Activated CD8-positive, alpha-beta T cell treated with anti-CD3 and anti-CD28 coated beads for 36 hours (primary cell): ENCODE measurements at places on chromosomes 12 and 14. TPM values are rescaled to one million over a fixed set of nuclear protein-coding genes. Genes with fewer than 3 reads are reported as not detected.

TMCC3 gene
- total RNA-seq = 0.25 TPM

C12orf50 gene
- not detected for total RNA-seq

ZNF385A gene
- total RNA-seq = 1.1 TPM

SLC6A15 gene
- total RNA-seq = not detected

NDUFA12 gene
- 128 TPM for total RNA-seq

CMA1 gene
- total RNA-seq = 0.34 TPM

- no peak overlapping the region for H3K4me3 ChIP-seq
- no peak overlapping the region for H3K27ac ChIP-seq
- no peaks in the 10 kb centered on the region for H3K36me3 ChIP-seq
Observed at GRCh38 chr12:40145896-40146295, 40.0 kb upstream of the SLC2A13 start.

- no peaks in the 10 kb centered on the region for H3K36me3 ChIP-seq
- peaks cover 10% of the 10 kb centered on the region for H3K4me1 ChIP-seq
- H3K4me3 ChIP-seq = peak overlapping the region; percentile 57
- no peak for DNase-seq
Observed at GRCh38 chr14:102927878-102928411, 5.5 kb downstream of the AMN start.

- no peaks in the 10 kb centered on the region for H3K36me3 ChIP-seq
- H3K27me3 ChIP-seq = peaks cover 39% of the 10 kb centered on the region
- no peak for DNase-seq
- no peak overlapping the region for H3K4me3 ChIP-seq
- H3K27ac ChIP-seq = no peak overlapping the region
Observed at GRCh38 chr14:79281244-79282152, 929.8 kb downstream of the DIO2 start.

- peaks cover 2% of the 10 kb centered on the region for H3K27me3 ChIP-seq
- H3K27ac ChIP-seq = no peak overlapping the region
- H3K4me3 ChIP-seq = no peak overlapping the region
- H3K36me3 ChIP-seq = no peaks in the 10 kb centered on the region
- no peak for DNase-seq
Observed at GRCh38 chr12:16074894-16075293, 163.8 kb downstream of the DERA start.

DNA sequence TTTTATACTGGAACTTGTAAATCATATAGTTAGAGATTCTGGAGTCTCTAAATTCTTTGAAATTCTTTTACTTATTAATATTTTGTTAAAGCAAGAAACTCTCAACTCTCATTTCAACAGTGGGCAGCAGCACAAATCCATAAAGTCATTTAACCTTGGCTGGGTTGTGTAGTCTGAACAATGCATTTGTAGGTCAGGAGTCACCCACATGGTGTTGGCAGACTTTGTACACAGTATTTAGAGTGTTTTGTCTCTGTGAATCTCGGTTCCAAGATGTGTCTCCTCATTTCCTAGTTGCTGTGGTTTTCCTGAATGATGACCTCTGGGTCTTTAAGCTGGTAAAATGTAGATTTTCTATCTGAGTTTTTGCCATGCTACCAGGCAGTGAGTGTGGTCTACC, 20.8 kb upstream of the STRAP start:
- no peaks in the 10 kb centered on the region for H3K36me3 ChIP-seq
- no peak overlapping the region for H3K4me3 ChIP-seq
- peaks cover 4% of the 10 kb centered on the region for H3K4me1 ChIP-seq
- H3K27ac ChIP-seq = no peak overlapping the region

DNA sequence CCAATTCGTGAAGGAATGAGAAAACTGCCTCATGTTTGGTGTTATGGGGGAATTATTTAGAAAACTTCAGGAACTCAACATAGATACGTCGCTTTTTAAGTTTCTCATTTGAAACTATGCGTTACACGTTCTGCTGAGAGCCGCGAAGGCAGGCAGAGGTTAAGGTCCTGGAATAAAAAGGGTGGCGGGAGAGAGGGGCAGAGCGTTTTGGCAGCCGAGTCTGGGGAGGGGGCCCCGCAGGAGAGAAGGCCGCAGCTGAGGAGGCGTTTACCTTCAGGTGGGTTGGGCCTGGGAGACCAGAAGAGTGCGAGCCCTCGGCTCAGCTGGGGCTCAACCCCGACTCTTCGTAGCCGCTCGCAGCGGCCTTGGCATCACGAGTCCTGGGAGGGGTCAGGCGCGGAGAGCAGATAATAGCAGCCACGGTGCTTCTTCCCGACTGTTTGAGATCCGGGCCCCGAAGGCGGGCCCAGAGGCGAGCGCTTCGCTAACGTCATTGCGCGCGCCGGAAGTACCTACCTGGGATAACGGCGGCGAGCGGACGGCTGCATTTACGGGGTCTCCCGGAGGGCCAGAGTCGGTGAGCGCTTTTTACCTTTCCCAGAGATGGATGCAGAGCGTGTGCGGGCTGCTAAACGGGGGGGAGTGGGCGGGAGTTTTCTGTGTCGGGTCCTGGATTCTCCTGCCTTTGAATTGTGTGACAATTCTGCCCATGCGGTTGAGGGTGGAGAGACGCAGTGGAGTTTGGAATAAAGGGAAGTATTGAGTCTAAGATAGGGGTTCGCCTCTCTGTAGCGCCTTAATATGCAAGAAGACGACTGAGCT, at the start of the genes PPHLN1 and ZCRB1:
Gene PPHLN1 (plus strand): TSS at position 515 of the 822 bp plus-strand sequence. CDS start 9,736 bp downstream, outside the sequence.
Gene ZCRB1 (minus strand): TSS at position 442 of the 822 bp plus-strand sequence. CDS start 1,992 bp downstream, outside the sequence.
- peak within 1 kb of the TSS; percentile 87 for H3K4me3 ChIP-seq
- H3K36me3 ChIP-seq = peaks cover 29% of the 10 kb centered on the region
- DNase-seq = peak; percentile 90
- H3K27ac ChIP-seq = peak within 1 kb of the TSS; percentile 95

DNA sequence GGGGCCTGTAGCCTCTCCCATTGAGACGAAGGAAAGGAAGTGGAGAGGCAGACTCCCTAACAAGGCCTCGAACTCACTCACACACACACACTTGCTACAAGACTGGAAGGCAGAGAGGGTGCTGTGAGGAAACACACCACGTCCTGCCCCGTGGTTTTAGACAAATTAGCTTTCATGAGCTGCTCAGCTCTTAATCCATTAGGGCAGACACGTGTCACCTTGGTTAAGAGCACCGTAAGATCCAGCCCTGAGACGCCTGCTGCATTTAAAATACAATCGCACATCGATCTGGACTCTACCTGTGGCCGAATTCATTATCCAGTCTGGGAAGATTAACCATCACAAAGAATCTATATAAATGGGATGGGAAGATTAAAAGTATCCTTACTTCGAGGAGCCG, 72.0 kb downstream of the RIMBP2 start:
- H3K4me1 ChIP-seq = no peaks in the 10 kb centered on the region
- no peaks in the 10 kb centered on the region for H3K36me3 ChIP-seq
- no peak overlapping the region for H3K4me3 ChIP-seq
- no peak overlapping the region for H3K27ac ChIP-seq
- H3K27me3 ChIP-seq = no peaks in the 10 kb centered on the region
- DNase-seq = no peak

GRCh38 chr12:7060353-7060954, at the start of gene C1S:
TSS of gene C1S (plus strand) at chr12:7060718. CDS start at chr12:7061913, 1,195 bp downstream.
- peaks cover 20% of the 10 kb centered on the region for H3K27me3 ChIP-seq
- no peak within 1 kb of the TSS for H3K27ac ChIP-seq
- H3K36me3 ChIP-seq = no peaks in the 10 kb centered on the region
- no peak for DNase-seq

GRCh38 chr12:124993626-124994436, at the start of gene BRI3BP:
TSS of gene BRI3BP (plus strand) at chr12:124993645. CDS start at chr12:124993791, 146 bp downstream.
- H3K4me3 ChIP-seq = peak within 1 kb of the TSS; percentile 88
- peaks cover 20% of the 10 kb centered on the region for H3K4me1 ChIP-seq
- peaks cover 10% of the 10 kb centered on the region for H3K36me3 ChIP-seq
- peak within 1 kb of the TSS; percentile 92 for H3K27ac ChIP-seq

DNA sequence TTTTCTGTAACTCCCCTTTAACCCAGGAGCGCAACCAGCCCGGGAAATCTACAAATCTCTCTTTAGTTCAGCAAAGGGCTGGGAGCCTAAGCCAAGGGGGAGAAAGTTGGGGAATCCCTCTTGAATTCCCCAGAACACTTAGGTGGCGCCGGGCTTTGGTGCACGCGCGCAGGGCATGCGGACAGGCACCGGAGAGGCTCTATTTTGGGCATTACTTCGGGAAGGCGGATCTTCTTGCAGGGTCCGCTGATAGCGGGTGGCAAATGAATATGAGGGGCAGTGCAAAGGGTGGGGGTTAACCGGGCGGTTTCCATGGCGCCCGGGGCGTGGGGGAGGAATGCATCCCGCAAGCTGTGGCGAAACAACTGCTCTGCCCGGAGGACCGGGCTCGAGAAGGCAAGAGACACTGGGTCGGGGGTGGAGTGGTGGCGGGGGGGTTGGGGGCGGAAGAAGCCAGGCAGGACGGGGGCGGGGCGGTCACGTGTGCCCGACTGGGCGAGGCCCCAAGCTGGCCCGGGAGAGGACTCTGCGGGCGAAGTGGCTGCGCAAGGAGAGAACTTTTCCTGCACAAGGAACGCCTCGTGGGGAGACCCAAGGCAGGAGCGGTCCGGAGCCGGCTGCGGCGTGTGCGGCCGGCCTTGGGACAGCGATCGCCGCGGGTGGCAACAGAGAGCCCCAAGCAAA, at the start of gene FLVCR2:
Gene FLVCR2 (plus strand): TSS at position 519 of the 684 bp plus-strand sequence. CDS start 353 bp downstream, outside the sequence.
- H3K27ac ChIP-seq = peak within 1 kb of the TSS; percentile 59
- peak within 1 kb of the TSS; percentile 77 for H3K4me3 ChIP-seq
- peak; percentile 46 for DNase-seq
- peaks cover 3% of the 10 kb centered on the region for H3K27me3 ChIP-seq

DNA sequence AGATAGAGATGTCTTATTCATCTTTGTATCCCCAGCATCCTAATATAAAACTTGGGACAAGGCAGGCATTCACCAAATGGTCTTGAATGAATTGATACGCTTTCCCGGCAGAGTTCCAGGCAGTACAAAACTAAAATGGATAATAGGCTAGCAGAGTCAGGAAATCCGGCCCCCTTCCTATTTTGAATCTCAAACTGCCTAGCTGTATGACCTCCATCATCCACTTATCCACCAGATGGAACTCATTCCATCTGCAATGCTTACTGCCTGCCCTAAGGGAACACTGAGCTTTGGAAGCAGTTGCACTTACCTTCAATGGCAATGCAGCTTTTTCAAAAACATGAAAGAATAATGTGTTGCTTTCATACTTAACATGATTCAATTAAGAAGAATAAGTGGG, 43.4 kb downstream of the BDKRB1 start:
- no peaks in the 10 kb centered on the region for H3K36me3 ChIP-seq
- no peak overlapping the region for H3K4me3 ChIP-seq
- DNase-seq = no peak
- H3K27ac ChIP-seq = no peak overlapping the region
- H3K27me3 ChIP-seq = no peaks in the 10 kb centered on the region

GRCh38 chr14:61963926-61964325, 201.7 kb downstream of the SNAPC1 start:
- H3K4me3 ChIP-seq = no peak overlapping the region
- H3K4me1 ChIP-seq = no peaks in the 10 kb centered on the region
- DNase-seq = no peak

GRCh38 chr14:28515571-28515970, 251.0 kb upstream of the FOXG1 start:
- H3K36me3 ChIP-seq = no peaks in the 10 kb centered on the region
- no peaks in the 10 kb centered on the region for H3K4me1 ChIP-seq
- H3K27ac ChIP-seq = no peak overlapping the region
- H3K27me3 ChIP-seq = no peaks in the 10 kb centered on the region
- H3K4me3 ChIP-seq = no peak overlapping the region
- no peak for DNase-seq

- H3K4me1 ChIP-seq = no peaks in the 10 kb centered on the region
- H3K36me3 ChIP-seq = peaks cover 2% of the 10 kb centered on the region
- DNase-seq = no peak
- no peak overlapping the region for H3K4me3 ChIP-seq
- H3K27ac ChIP-seq = no peak overlapping the region
Observed at GRCh38 chr12:79674629-79675028, 16.1 kb downstream of the PAWR start.

- H3K27me3 ChIP-seq = no peaks in the 10 kb centered on the region
- peaks cover 13% of the 10 kb centered on the region for H3K4me1 ChIP-seq
- no peak overlapping the region for H3K4me3 ChIP-seq
- no peak overlapping the region for H3K27ac ChIP-seq
- peaks cover 28% of the 10 kb centered on the region for H3K36me3 ChIP-seq
Observed at GRCh38 chr12:98696036-98696646, 51.1 kb downstream of the APAF1 start.

GRCh38 chr14:100532906-100533655, 54.1 kb downstream of the BEGAIN start:
- no peak overlapping the region for H3K4me3 ChIP-seq
- H3K4me1 ChIP-seq = peaks cover 4% of the 10 kb centered on the region

DNA sequence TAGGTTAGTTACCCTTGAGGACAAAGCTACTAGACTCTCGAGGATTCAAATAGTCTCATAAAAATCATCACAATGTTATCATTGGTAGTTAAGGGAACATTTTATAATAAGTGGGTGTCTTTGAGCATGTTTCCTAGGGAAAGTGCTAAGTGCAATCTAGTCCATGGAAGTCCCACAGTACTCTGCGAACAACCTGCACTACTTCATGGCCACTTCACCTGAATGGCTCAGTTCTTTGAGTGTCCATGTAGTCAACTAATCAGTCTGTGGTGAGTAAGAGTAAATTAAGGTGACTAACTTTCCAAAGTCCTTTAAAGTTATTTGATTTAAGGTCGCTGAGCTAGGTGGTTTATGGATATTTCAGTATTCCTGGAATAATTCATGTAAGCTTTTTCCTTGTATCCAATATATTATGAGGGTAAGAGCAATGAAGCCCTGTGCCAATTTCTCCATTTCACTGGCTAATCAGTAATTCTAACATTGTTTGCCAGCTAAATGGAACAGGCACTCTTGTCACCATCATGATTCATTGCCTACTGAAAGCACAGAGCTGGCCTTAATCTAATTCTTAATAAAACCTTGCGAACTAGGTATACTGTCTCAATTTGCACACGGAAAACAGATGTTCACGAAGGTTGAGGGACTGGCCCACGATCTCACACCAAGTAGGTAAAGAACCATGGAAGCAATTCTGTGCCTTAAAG, 495.1 kb downstream of the APAF1 start:
- H3K27me3 ChIP-seq = no peaks in the 10 kb centered on the region
- no peaks in the 10 kb centered on the region for H3K4me1 ChIP-seq
- H3K36me3 ChIP-seq = no peaks in the 10 kb centered on the region
- no peak overlapping the region for H3K4me3 ChIP-seq
- no peak for DNase-seq

DNA sequence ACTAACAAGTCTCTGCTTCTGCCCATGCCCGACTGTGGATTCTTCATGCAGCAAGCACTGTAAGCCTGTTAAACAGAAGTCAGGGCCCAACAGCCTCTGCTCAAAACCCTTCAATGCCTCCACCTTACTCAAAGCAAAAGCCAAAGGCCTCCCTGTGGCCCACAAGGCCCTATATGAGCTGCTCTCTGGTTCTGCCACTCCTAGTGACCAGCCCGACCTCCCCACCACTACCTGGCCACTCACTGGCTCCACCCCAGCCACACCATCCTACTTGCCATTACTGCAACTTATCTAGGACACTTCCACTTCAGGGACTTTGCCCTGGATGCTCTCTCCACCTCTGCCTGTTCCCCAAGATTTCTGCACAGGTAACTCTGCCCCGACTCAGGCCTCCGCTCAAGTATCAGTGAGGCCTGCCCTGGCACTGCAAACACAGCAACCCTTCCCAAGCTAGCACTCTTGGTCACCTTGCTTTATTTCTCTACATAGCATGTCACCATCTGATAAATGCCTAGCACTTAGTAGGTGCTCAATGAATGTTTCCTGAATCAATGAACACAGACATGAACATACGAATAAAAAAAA, 88.9 kb downstream of the ITPR2 start:
- H3K4me1 ChIP-seq = peaks cover 58% of the 10 kb centered on the region
- H3K4me3 ChIP-seq = no peak overlapping the region
- H3K27ac ChIP-seq = no peak overlapping the region
- no peak for DNase-seq

GRCh38 chr12:26696048-26696612, 136.9 kb downstream of the ITPR2 start:
- no peak for DNase-seq
- no peaks in the 10 kb centered on the region for H3K27me3 ChIP-seq
- H3K4me3 ChIP-seq = no peak overlapping the region
- H3K4me1 ChIP-seq = peaks cover 9% of the 10 kb centered on the region
- H3K27ac ChIP-seq = peak overlapping the region; percentile 32
